ENCODE measurements at places on chromosomes 2 and 18.

GRCh38 chr2:191220671-191221070 is 24.5 kb upstream of the MYO1B start:
- DNase-seq, result no peak

- DNase-seq, result no peak
Observed at GRCh38 chr2:226057914-226058313, 658.4 kb downstream of the NYAP2 start.

DNA sequence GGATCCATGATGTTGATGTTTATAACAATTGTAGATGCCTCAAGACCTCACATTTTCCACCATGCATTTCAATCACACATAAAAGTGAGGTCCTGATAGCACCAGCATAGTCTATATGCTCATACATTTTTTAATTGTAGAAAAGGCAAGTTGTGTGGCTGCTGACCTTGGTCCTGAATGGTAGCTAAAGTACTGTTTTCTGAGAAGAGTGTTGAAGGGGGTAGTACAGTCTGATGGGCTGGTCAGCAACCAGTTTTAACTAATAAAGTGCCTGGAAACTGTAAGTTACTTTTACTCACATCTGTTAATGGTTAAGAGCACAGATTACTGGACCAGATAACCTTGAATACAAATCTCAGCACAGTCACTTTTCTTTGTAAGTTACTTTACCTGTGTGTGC is 15.9 kb downstream of the ZNF638 start:
- peak; percentile 24 for DNase-seq

- DNase-seq, result no peak
Observed at GRCh38 chr2:197264332-197264731, 46.2 kb downstream of the ANKRD44 start.

DNA sequence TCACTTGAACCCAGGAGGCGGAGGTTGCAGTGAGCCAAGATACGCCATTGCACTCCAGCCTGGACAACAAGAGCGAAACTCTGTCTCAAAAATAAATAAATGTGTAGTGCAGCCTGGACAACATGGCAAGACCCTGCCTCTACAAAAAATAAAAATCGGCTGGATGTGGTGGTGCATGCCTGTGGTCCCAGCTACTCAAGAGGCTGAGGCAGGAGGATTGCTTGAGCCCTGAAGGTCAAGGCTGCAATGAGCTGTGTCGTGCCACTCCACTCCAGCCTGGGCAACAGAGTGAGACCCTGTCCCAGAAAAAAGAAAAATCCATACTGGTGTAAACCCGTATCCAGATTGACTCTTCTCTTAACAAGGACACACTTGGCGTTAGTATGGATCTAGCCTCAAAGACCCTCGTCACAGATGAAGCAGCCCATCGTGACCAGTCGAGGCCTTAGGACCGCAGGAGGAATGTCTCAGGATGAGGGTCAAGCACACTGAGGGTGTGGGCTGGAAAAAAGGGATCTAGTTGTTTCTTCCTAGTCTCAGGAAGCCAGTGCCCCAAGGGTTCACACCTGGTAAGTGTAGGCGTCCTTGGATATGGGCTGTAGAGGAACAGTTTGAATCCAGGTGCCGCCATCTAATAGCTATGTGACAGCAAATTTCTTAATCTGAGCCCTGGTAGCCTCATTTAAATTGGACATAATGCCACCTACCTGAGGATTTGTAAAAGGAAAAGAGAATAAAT is 4.0 kb upstream of the GPBAR1 start:
- DNase-seq, result no peak

DNA sequence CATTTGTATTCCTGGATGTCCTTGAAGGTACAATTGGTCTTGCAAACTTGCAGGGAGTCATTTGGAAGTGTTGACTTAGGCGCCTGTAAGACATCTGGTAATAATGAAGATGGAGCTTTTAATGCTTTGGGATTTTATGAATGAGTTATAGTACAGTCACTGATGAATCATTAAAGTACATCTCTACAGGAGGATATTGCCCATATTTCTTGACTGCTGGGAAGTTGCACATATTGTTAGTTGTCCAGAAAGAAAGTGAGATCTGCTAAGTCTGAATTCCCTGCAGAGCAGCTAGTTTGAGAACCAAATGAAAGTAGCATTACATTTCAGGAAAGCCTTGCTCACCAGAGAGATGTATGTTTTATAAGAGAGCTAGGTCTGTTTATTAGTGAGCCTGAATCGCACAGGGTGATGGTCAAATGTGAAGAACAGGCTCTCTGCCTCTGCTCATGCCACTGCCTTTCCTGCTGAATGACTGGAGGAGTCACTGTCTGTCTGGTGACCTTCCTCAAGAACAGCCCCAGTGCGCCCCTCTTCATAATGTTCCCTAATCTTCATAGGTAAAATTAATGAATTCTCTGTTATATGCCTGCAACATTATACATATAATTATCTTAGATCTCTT is 138.9 kb upstream of the KLHL14 start:
- peak; percentile 59 for DNase-seq

DNA sequence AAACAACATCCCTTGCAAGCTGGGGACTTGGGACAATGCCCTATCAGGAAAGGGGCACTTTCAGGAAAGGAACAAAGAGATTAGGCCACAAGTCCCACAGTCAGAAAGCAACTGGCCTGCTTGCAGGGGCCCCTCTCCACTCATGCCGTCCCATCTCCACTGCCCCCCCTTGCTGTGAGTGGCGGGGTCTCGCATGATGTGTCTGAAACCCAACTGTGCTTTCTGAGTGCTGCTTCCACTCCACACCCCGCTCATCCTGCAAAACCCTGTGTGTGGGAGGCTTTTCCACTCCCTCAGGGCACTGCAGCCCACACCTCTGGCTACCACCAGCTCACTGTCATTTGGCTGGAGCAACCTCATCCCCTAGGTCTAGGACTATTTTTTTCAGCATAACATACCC is 7.9 kb downstream of the HS6ST1 start:
- DNase-seq, result no peak

GRCh38 chr2:134663451-134664450 is 55.0 kb downstream of the TMEM163 start:
- no peak for DNase-seq

- DNase-seq, result no peak
Observed at GRCh38 chr2:8442833-8443486, 238.9 kb upstream of the ID2 start.

GRCh38 chr2:119483395-119483753 is 40.9 kb downstream of the SCTR start:
- DNase-seq, result no peak

- DNase-seq, result no peak
Observed at GRCh38 chr2:182541268-182541667, 114.4 kb upstream of the PDE1A start.

GRCh38 chr2:148255929-148256328 is 235.0 kb downstream of the MBD5 start:
- DNase-seq, result no peak

Measured in choroid plexus epithelial cell (primary cell).